Hippocampal formation (tissue), 2 donors: ENCODE measurements at places on chromosomes 6 and 20.

GRCh38 chr6:37903351-37904340, 84.1 kb downstream of the ZFAND3 start:
- no peak for DNase-seq

- DNase-seq = peak; percentile 60
These were observed 120.2 kb downstream of the MBOAT1 start for GRCh38 chr6:20092071-20092566.

GRCh38 chr20:57560554-57561355, at the start of gene PCK1:
Gene PCK1 (plus strand): TSS chr20:57561110. CDS start chr20:57561412, 302 bp downstream.
- DNase-seq = no peak

DNA sequence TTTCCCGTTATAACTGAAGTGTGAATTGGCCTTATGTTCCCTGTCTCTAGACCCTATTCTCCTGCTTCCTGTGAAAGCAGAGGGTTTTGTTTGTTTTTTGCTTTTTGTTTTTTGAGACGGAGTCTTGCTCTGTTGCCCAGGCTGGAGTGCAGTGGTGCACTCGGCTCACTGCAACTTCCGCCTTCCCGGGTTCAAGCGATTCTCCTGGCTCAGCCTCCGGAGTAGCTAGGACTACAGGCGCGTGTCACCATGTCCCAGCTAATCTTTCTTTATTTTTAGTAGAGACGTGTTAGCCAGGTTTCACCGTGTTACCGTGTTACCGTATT, 674 bp upstream of the GNMT start:
- DNase-seq = no peak

GRCh38 chr6:27176523-27177484, 70.7 kb upstream of the PRSS16 start:
- peak; percentile 20 for DNase-seq

GRCh38 chr6:42281570-42281969, 63.9 kb upstream of the MRPS10 start:
- DNase-seq = no peak

DNA sequence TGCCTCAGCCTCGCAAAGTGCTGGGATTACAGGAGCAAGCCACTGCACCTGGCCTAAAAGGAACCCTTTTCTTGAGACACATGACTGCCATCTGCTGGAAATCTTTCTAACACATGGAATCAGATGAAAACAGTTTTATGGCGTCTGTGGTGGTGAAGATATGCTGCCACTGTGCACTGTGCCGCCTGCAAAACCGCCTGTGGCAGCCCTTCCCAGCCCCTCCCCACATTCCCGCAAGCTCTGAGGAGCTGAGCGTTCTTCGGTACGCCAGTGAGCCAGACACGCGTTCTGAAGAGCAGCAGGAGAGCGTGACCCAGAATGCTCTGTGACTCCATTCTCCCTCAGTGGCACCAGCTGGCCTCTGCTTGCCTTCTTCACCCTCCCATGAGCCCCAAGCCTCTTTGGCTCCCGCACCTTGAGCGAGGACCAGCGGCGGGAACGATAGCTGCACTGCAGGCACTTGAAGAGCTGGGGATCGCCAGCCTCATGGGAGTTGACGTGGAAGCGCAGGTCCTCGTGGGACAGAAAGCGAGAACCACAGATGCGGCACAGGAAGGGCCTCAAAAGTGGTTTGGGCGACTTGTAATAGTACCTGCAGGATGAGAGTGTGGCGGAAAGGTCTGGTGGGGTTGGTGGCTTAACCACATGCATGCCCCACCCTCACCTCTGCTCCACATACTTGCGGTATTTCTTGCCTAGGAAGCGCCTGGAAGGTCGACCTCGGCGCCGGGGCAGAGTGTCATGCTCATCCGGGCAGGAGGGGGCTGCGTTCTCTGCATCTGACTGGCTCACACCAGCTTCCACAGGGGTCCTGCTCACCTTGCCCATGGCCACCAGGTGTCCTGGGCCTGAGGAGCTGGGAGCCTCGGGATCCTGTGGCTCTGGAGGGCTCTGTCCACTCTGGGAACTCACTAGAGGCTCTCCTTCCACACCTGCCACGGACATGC, 8.7 kb downstream of the ZNF335 start:
- DNase-seq = no peak

DNA sequence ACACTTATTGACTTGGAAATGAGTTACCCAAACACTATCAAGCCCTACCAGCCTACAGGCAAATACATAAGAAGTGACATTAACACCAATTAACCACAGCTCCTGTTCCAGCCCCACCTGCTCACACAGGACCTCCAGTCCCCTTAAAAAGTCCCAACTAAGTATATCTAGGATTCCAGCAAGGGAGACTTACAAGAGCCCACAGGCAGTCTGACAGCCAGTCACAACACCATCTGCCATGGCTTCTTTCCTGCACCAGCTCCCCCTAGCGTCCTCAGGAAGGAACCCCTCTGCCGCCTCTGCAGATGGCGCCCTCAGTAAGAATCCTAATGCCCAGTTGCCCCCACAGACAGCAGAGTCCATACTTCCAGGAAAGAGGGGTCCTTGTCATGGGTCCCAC, 122.1 kb downstream of the HIVEP2 start:
- DNase-seq = no peak

DNA sequence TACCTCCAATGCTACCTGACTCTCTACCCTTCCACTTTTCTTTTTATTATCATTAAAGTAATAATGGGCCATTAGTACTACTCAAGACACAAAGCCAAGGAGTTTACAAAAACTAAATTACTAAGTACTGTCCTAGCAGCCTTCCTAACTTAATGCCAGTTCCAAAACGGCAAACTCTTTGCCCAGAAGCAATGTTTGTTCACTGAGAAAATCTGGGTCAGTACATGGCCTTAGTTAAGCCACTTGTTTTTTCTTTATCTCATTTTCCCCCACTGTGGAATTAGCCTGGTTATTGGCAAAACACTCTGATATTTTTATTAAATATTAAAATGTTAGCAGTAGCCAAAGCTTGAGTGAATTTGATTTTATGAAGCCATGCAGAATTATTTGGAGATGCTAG, 242.4 kb downstream of the KCNQ5 start:
- DNase-seq = no peak

DNA sequence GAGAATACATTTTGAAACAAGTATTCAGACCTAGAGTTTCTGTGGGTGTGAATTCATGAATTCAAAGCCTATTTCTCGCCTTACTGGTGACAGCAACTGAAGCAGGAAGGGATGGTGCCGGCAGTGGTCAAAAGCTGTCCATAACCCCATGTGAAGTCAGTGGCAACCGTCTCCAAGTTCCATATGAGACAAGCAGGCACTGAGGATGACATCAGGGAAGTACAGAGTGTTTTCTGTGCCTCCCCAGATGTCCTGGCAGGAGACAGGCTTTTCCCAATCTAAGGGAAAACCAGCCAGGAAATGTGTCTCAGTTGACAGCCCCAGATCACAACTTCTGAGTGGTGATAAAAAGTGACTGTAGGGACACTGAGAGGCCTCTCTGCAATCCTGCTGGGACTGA, 66.6 kb downstream of the HIVEP2 start:
- DNase-seq = peak; percentile 76

DNA sequence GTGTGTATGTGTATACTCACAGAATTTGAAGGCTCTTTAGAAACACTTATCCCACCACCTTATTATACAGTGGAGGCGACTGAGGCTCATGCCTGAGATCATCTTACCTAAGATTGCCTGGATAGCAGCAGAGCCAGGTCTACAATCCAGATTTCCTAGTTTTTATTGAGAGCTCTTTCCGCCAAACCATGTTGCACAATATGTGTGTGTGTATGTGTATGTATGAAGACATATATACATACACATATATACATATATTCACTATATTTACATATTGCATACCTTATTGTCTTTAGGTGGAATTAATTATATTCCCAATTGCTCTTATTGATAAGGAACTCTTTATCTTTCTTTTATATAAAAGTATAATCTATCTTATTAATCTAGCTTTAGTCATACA, 130.6 kb downstream of the AFG1L start:
- no peak for DNase-seq

GRCh38 chr6:37109714-37110499, 60.0 kb upstream of the PIM1 start:
- no peak for DNase-seq
